AG04450 (cell line): ENCODE measurements at places on chromosomes 6 and 20.
A peak's percentile ranks its signal among the peaks of the same experiment; 100 is the strongest.

DNA sequence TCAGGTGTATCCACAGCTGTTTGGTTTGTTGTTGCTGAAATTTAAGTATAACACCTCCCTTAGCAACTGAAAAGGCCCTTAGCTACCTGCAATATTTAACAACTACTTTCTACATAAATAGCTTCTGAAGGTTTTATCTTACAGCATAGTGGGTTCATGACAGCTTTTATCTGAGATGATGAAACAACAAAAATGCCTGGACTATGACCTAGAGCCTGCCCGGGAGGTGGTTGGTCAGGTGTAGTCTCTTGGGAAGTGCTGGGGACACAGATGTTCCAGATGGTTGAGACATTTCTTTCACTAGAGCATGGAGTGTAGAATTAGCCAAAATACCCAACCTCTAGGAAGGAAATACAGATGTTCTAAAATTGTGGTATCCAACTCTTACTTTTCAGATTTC is 705.4 kb downstream of the MAFB start:
- no peak for DNase-seq

- no peak for DNase-seq
These were observed 31.4 kb upstream of the GSTA5 start for GRCh38 chr6:52872031-52872430.

GRCh38 chr6:38730140-38730862 is 15.2 kb downstream of the DNAH8 start:
- no peak for DNase-seq

DNA sequence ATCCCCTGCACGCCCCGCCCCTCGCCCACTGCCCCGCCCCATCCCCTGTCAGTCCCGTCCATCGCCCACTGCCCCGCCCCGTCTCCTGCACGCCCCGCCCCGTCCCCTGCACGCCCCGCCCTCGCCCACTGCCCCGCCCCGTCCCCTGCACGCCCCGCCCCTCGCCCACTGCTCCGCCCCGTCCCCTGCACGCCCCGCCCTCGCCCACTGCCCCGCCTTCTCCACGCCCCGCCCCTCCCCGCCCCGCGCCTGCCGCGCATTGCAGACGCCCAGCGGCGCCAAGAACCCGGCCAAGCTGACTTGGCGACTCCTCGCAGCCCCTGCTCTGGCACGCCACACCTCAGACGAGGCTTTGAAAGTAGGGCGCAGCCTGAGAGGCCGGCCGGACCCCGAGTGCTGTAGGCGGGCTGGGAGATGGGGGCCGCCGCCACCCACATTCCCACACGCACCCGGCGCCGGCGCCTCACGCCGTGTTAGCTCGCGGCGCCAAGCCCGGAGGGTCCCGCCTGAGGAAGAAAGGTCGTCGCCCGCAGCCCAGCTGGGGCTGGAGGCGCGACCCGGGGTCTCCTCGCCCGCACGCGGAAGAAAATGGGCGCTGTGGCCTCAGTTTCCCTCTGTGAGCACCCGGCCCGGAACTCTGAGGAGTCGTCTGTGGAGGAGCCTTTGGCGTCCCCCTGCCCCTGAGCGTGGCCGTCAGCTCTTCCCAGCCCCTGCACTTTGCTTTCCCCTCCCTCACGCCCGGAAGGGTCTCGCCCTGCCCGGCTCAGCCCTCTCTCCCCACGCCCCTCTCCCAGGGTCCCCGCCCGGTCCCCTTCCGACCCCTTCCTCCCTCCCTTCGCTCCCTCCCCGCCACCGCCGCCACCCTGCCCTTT is at the start of gene RAD21L1:
RAD21L1 (plus strand) TSS at position 262 of the 872 bp plus-strand sequence. CDS start 2,410 bp downstream, outside the sequence.
- DNase-seq, result peak; percentile 21

GRCh38 chr6:80161434-80161833 is 55.0 kb downstream of the BCKDHB start:
- no peak for DNase-seq

GRCh38 chr6:105616521-105616920 is 213.6 kb upstream of the PREP start:
- DNase-seq, result no peak

DNA sequence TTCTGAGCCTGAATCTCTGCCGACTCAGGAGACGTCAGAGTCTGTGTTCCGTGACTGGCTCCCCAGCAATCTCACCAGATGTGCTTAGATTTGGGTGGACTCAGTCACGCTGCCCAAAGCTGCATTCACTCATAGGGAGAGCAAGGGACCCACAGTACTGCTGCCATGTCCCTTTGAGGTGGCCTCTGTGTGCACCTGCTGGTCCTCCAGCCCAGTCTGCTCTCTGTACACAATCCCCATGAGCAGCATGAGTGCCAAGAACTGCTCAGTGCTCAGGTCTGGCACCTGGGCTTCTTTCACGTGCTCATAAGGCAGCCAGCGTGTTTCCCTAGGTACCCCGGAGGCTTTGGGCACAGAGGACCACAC is 44.2 kb upstream of the TIAM2 start:
- no peak for DNase-seq

GRCh38 chr6:18501663-18502013 is 114.5 kb downstream of the RNF144B start:
- peak; percentile 63 for DNase-seq

- DNase-seq, result no peak
These were observed 31.1 kb downstream of the POFUT1 start for GRCh38 chr20:32238483-32239425.

DNA sequence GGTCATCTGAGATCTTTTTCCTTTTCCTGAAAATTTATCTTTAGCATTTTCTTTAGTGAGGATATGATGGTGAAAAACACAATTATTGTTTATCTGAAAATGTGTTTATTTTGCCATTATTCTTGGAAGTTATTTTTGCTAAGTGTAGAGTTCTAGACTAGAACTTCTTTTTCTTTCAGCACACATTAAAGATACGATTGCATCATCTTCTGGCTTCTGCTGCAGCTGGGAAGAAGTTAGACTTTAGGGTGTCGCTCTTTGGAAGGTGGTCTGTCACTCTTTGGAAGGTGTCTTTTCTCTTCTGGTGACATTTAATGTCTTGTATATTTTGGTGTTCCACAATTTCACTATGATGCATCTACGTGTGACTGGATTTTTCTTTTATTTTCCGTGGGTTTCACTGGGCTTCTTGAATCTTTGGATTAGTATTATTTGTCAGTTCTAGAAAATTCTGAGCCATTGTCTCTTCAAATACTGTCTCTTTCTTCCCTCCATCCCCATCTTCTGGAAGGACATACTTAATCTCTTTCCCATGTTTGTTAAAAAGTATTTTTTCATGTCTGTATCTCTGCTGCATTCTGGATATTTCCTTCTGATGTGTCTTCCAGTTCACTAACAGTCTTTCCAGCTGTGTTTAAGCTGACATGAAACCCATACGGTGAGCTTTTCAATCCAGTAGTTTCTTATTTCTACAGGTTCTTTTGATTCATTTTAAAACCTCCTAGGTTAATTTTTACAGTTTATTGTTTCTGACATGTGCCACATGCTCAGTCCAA is 81.0 kb downstream of the AGPAT4 start:
- DNase-seq, result no peak

DNA sequence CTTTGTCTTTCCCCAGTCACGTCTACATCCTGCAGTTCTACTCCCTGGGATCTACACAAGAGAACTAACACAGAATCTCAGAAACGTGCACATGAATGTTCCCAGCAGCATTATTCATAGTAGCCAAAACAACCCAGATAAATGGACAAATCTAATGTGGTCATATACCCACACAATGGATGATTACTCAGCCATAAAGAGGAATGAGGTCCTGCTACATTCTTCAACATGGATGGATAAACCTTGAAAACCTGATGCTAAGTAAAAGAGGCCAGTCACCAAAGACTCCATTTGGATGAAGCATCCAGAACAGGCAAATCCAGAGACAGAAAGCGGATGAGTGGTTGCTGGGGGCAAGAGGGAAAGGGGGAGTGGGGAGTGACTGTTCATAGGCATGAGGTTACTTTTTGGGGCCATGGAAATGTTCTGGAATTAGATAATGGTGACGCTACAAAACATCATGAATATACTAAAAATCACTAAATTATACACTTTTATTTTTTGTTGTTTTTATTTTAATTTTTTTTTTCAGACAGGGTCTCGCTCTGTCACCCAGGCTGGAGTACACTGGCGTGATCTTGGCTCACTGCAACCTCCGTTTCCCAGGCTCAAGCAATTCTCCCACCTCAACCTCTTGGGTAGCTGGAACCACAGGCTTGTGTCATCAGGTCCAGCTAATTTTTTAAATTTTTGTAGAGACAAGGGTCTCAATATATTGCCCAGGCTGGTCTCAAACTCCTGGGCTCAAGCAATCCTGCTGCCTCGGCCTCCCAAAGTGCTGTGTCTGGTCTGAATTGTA is 50.8 kb upstream of the DSN1 start:
- DNase-seq, result no peak
